Large intestine (tissue), 12 donors: ENCODE measurements at places on chromosomes 3 and 15. TPM values are rescaled to one million over a fixed set of nuclear protein-coding genes. Genes with fewer than 3 reads are reported as not detected.

The ISLR2 gene
- 4.9 TPM for polyA plus RNA-seq

The TMEM87A gene
- polyA plus RNA-seq: 55.9 TPM

The LRRIQ4 gene
- 0.07 TPM for polyA plus RNA-seq

The CKMT1A gene
- 13.0 TPM for polyA plus RNA-seq

The C2CD4A gene
- 3.6 TPM for polyA plus RNA-seq

The RPL29 gene
- 2,526 TPM for polyA plus RNA-seq

The CACNA2D2 gene
- 7.5 TPM for polyA plus RNA-seq

The OIP5 gene
- 6.0 TPM for polyA plus RNA-seq

The ARPP19 gene
- 65.4 TPM for polyA plus RNA-seq

The GOLGB1 gene
- polyA plus RNA-seq: 53.9 TPM

The FBXO40 gene
- polyA plus RNA-seq: not detected

The SMARCC1 gene
- 49.0 TPM for polyA plus RNA-seq

The KLHL40 gene
- 0.25 TPM for polyA plus RNA-seq

The IL20RB gene
- 0.72 TPM for polyA plus RNA-seq

The HESX1 gene
- polyA plus RNA-seq: 1.5 TPM

The GPR62 gene
- polyA plus RNA-seq: 0.18 TPM

The SPATA12 gene
- not detected for polyA plus RNA-seq

The TTLL3 gene
- 97.4 TPM for polyA plus RNA-seq
